Activated CD8-positive, alpha-beta T cell treated with anti-CD3 and anti-CD28 coated beads for 36 hours (primary cell): ENCODE measurements at places on chromosomes 6 and 20.

- DNase-seq = no peak
Measured at GRCh38 chr6:39059496-39060310, 11.1 kb downstream of the GLP1R start.

DNA sequence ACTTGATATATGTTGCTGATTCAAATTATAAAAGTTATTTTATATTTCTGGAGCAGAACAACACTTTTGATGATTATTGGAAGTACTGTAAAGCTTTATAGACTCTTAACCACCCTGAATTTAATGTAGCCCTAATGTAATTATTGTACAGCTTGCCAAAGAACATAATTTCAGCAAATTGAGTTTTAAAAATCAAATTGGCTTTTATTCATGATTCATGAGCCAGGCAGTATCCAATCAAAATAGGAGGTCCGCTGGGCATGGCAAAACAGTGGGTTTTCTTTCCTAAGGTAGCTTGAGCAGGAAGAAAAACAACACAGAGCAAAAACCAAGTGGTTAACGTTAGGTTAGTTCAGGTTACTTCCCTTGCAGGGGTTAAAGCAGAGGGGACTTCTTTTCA lies 64.8 kb upstream of the MAP7 start:
- DNase-seq = no peak

- no peak for DNase-seq
Measured at GRCh38 chr6:106359959-106360409, 533 bp upstream of the CRYBG1 start.

- no peak for DNase-seq
Measured at GRCh38 chr20:25242231-25242630, 5.7 kb upstream of the PYGB start.

DNA sequence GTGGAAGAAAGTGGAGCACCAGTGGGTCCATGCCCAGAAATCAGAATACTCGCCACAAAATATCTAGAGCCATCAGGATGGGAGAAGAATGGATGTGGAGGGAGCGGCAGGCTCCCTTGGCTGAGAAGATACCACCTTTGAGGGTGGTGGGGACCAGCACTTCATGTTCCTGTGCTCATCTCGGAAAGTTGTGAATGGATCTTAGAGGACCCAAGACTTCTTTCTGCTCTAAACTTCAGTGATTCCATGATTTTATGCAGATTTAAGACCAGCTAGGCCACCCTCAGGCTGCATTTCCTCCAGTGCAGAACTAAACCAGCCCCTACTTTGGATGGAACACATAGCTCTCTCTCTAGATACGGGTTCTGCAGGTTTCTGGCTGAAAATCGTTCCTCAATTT lies 416.5 kb downstream of the CDC5L start:
- DNase-seq = no peak

DNA sequence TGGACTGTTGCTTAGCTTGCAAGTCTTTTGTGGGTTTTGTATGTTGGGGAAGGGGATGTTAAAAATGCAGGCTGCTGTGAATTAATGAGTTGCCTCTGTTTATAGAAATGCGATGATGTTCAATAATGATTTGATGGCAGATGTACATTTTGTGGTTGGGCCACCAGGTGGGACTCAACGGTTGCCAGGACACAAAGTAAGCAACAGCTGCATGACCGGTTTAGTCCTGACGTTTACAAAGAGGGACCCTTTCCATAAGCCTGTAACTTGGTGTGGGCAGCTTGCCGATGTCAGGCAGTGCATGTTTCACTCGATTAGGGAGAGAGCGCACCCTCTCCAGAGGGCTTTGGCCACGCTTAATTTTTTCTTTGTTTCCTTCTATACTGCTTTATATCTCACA lies 1.3 kb downstream of the BTBD3 start:
- no peak for DNase-seq

DNA sequence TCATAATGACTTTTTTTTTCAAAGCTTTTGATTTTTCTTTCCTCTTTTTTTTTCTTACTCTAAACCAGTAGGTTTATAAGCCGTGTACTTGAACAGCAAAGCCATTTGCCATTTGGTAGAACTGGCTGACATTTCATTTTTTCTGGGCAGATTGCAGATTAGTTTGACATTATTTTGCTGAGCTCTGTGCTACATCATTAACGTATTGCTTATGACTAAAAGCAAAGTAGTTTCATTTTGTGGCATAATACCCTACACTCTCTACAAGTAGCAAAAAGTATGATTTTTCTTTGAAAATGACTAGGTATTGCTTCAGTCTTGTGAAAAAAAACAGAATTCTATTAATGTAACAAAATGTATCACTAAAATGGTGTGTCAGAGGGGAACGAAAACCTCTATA lies 141.3 kb downstream of the GRIK2 start:
- no peak for DNase-seq

DNA sequence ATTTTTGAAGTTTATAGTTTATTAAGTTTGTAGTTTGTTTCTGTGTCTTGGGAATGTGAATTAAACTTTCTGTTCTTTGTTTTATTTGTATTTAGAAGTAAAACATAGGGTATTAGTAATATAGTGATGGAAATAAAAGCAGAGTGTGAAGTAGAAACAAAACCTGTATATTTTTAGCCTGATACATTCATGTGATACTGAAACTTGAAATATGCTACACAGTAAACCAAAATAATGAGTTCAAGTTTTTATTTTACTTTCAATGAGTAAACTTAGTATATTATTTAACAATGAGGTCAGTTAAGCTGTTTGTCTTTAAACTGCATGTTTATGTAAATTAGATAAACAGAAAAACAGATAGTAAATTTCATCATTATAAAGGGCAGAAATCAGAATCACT lies 1592.6 kb downstream of the GRIK2 start:
- no peak for DNase-seq

- DNase-seq = peak; percentile 17
Measured at GRCh38 chr20:49821870-49822331, 9.3 kb downstream of the SLC9A8 start.

GRCh38 chr20:37650661-37651060 lies 43.2 kb upstream of the CTNNBL1 start:
- no peak for DNase-seq

DNA sequence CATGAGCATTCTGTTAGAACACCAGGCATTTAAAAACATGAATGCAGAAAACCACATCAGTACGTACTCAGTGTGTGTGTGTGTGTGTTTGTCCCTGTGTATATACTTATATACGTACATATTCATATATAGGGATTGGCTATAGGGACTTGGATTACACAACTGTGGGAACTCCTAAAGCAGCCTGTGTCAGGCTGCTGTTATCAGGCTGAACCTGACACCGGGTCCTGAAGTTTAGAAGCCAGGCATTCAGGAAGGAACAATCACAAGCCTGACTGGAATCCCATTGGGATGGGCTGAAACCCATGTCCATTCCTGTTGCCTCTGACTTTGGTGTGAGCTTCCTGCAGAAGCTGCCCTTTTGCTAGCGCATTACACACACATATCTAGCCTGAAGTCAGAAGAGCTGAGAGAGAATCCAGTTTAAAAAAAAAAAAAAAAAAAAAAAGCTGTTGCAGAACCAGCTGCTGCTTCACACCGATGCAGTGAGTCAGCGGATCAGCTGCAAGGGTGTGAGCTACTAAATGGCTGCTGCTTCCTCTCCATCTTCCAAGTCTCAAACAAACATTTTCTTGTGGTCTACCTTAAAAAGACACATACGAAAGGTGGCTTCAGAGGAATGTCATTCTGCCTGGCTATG lies 348.1 kb downstream of the THBS2 start:
- peak; percentile 34 for DNase-seq

DNA sequence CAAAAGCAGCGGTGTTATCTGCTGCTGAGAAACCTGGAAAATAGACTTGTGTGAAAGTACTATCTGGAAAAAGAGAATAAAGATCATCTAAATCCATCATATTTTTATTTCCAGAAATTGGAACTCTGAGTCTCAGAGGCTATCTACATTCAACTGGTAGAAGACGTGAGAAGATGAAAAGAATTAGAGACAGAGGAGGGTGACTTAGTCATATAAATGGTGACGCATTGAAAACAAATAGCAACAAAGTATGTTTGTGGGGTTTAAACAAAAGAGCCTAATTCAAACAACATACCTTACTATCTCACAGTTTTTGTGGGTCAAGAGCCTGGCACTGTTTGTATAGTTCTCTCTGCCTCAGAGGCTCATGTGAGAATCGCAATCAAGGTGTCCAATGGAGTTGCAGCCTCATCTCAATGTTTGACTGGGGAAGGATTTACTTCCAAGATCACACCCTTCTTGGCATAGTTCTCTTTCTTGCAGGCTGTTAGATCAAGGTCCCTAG lies 757.1 kb upstream of the SLC35B3 start:
- no peak for DNase-seq

DNA sequence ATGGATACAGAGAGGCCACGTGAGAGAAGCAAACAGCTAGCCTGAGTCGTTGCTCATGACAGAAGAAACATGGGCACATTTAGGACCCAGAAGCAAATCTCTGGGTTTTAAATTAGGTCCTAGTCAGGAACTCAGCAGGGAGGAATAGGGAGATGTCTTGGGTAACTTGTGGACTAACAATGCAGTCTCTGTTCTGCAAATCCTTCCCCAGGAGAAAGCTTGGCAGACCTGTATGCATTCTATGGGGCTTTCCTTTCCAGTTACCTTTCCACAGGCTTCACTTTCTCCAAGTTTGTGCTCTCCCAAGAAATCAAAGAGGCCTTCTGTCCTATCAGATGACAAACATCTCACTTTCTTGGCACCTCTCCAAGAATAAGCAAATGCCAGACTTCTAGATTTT lies 47.2 kb upstream of the PLCB4 start:
- DNase-seq = no peak

DNA sequence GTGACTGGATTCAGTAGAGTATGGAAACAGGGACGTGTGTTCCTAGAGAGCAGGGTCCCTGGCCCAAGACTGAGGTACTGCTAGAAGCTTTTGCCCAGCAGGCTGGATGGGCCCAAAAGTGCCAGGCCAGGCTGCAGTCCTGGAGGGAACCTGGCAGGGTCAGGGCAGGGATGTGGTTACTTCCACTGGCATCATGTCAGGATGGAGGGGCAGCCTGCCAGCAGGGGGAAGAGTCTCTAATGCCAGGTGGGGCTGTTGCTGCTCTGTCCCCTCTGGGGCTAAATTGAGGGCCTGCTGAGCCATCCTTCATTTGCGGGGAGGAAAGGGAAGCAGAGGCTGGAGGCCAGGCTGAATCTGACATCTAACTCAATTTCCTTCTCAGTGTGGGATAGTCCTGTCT lies 17.2 kb downstream of the ZDHHC14 start:
- no peak for DNase-seq

GRCh38 chr6:142387997-142388815 lies 86.4 kb downstream of the ADGRG6 start:
- no peak for DNase-seq

GRCh38 chr6:166271376-166271765 lies 36.8 kb downstream of the PRR18 start:
- DNase-seq = no peak

- DNase-seq = no peak
Measured at GRCh38 chr6:56709650-56710049, 67.0 kb upstream of the DST start.

DNA sequence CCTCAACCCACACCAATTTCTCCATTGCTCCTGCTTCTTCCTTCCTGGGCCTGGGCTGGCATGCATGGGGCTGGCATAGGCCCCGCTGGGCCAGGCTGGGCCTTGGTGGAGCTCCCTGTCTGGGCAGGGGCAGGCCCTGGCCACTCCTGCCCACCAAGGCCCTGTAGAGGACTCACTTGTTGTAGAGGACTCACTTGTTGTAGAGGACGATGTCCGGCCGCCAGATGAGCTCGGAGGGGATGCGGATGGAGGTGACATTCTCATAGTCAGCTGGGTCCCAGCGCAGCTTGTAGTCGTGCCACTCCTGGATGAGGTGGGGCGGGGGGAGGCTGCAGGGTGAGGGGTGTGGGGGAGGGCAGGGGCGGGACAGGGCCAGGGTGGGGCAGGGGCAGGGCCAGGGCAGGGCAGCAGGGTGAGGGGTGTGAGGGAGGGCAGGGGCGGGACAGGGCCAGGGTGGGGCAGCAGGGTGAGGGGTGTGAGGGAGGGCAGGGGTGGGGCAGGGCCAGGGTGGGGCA lies 5.3 kb downstream of the CHRNA4 start:
- no peak for DNase-seq
